ENCODE measurements at places on chromosomes 4 and X. TPM values are rescaled to one million over a fixed set of nuclear protein-coding genes. Genes with fewer than 3 reads are reported as not detected.

- no peak for DNase-seq
Measured at GRCh38 chr4:177968817-177969442, 526.7 kb upstream of the AGA start.

- DNase-seq, result no peak
Measured at GRCh38 chrX:47649781-47650163, 591 bp downstream of the ELK1 start.

- DNase-seq, result no peak
Measured at GRCh38 chr4:104728380-104729122, 233.9 kb upstream of the CXXC4 start.

GRCh38 chr4:121791481-121791880 is 9.6 kb upstream of the EXOSC9 start:
- DNase-seq, result no peak

DNA sequence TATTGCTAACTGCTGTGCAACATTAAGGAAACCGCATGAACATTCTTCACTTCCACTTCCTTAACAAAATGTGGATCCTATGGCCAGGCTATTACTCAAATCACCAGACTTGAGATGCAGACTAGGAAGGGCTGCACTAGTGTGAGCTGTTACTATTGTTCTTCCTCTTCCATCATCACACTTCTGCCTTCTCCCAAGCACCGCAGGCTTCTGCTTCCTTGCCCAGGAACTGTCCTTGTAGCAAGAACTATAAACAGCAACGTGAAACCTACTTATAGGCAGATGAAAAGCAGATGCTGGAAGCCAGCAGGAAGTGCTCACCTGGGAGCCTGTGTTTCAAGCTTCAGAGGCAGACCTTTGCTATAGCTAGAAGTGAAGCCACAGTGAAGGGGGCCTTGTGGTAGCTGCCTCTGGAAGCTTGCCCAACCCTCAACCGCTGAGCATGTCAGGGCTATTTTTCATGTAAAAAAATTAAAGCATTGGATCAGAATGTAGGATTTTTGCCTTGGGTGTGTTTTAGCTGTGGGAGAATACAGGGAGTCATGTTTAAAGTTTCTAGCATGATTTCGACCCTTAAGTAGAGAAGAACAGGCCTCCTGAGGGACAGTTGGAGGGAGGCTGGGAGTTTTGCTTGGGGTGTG is 43.9 kb downstream of the CLNK start:
- no peak for DNase-seq

GRCh38 chr4:22969287-22969896 is 276.7 kb downstream of the GBA3 start:
- no peak for DNase-seq

- no peak for DNase-seq
Measured at GRCh38 chr4:54683616-54684346, 26.0 kb downstream of the KIT start.

MAGED4 gene
- 0.40 TPM for total RNA-seq

NCAPG gene
- 0.24 TPM for total RNA-seq

AFM gene
- not detected for total RNA-seq

MAGEA2 gene
- total RNA-seq, result not detected

LAMTOR3 gene
- 26.4 TPM for total RNA-seq

Measured in cardiac septum (tissue), 1 donor.